ENCODE measurements at places on chromosomes 5 and 9.
A peak's percentile ranks its signal among the peaks of the same experiment; 100 is the strongest.

- no peak for DNase-seq
Measured at GRCh38 chr5:154734370-154735248, 20.6 kb upstream of the LARP1 start.

DNA sequence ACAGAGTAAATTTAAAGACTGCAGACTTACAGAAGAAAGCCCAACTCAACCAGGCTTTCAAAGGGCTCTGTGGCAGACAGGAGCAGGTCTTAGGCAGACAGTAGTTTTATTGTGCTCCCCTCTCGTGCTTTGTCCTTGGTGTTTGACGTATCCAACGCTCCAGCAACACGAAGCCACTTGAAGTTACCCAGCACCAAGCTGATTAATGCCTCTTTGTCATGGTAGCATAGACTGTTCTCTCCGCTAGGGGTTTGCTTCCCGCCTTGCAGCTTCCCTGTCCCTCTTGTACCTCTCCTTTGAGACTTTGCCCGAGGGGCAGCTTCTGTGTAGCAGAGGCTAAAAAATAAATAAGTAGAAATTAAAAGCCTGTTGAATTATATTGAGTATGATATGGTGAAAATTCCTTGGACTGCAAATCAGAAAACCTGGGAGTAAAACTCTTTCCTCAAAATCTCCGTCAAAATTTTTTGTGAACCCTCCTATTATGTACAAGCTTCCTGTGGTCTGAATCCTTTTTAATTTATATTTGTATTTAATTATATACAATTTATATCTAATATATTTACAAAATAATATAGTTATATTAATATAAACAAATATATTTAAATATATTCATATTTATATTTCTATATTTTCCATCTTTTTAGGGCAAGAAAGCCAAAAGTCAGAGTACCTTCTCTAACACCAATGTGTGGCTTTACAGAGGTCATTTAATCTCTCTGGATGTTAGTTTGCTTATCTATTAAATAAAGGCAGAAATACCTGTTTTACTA is 405.4 kb downstream of the DMAC1 start:
- no peak for DNase-seq

GRCh38 chr5:5544094-5544663 is 121.7 kb downstream of the ICE1 start:
- DNase-seq = no peak

DNA sequence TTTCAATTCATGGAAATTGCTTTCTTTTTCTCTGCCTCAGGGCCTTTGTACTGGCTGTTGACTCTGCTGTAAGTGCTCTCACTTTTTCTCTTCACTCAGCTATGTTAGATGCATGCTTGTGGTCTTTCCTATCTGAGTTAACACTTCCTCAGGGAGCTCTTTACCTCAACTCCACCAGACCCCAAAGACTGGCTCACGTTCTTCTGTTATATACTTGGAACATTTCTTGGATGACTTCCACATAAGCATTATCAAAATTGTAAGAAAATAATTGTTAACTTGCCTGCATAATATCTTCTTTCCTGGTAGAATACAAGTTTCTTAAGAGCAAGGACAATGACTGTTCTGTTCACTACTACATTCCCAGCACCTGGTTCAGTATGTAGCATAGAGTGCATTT is 455.9 kb downstream of the EBF1 start:
- DNase-seq = no peak

DNA sequence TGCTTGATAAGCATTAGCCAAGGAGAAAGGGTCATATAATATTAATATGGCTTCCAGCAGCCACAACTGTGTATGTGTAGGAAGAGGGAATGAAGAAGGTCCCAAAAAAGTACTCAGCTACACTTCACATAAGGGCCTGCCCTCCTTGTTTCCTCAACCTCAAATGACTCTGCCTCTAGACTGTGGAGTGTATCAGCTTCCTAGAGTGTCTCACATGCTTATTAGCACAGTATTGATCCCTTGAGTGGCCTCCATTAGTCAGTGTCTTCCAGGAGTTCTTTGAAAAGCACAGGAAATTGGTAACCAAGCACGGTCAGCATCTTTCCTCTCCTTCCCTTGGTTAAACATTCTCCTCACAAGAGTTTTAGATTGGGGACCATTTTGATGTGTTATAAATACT is 190.4 kb upstream of the ATP10B start:
- DNase-seq = no peak

- DNase-seq = no peak
Measured at GRCh38 chr9:122256206-122256605, 8.4 kb downstream of the RBM18 start.

DNA sequence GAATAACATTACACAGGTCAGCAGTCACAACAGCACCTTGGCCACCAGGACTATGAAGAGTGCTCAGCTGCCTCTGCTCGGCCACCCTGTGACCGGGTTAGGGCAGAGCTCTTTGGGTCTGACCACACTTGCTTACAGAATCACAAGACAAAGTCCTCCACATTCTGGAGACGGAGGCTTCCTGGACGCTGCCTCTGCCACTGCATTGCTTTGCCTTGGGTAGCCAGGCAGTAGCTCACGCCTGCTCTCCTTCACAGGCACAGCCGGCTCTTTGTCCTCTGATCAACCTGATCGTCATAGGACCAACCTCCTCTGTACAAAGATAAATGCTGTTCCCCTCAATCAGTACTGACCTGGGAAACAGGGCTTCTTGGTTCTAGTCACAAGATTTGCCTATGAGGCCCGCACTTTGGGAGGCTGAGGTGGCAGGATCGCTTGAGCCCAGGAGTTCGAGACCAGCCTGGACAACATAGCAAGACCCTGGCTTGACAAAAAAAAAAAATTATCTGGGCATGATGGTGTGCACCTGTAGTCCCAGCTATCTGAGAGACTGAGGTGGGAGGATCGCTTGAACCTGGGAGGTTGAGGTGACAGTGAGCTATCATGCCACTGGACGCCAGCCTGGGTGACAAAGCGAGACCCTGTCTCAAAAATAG is 128.4 kb upstream of the IER5L start:
- DNase-seq = no peak

- no peak for DNase-seq
Measured at GRCh38 chr5:179623906-179624741, 653 bp upstream of the HNRNPH1 start.

GRCh38 chr9:121550569-121551512 is 51.2 kb upstream of the GGTA1 start:
- peak; percentile 38 for DNase-seq

GRCh38 chr5:1416856-1417469 is 28.3 kb downstream of the SLC6A3 start:
- no peak for DNase-seq

Measured in NCI-H526 treated with DMSO at 0.1 percent for 48 hours (cell line).